ENCODE measurements at places on chromosomes 6 and 20. TPM values are rescaled to one million over a fixed set of nuclear protein-coding genes. Genes with fewer than 3 reads are reported as not detected.

- no peak for DNase-seq
Observed at GRCh38 chr6:169685860-169686259, 16.0 kb downstream of the WDR27 start.

The RPS6KA2 gene
- total RNA-seq: 10.1 TPM

- no peak for DNase-seq
Observed at GRCh38 chr6:167092672-167093339, 30.1 kb upstream of the CCR6 start.

DNA sequence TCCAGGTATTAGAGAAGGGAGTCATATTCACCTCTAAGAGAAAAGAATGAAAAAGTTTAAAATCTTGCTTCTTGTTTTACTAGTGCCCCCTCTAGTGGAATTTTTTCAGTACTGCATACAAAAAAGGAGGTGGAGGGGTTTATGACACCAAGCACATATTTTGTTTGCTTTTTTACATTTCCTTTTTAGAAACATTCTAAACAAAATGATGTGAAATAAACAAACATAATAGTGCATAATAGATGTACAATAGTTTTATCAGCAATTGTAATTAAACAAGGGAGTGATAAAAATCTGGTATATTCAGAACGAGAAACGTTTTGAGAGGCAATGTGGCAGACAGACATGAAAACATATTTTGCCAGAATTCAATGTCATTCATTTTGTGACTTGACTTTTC, 111.0 kb upstream of the TFAP2D start:
- peak; percentile 29 for DNase-seq

Measured in umbilical cord (tissue), 2 donors.